ENCODE measurements at places on chromosomes 7 and 10. TPM values are rescaled to one million over a fixed set of nuclear protein-coding genes. Genes with fewer than 3 reads are reported as not detected.

Gene TEX36
- not detected for total RNA-seq

Gene EXOC4
- total RNA-seq = 50.3 TPM

Gene CPN1
- not detected for total RNA-seq

Gene PDE6C
- not detected for total RNA-seq

Gene ADRA2A
- total RNA-seq = not detected

Gene ITIH2
- total RNA-seq = not detected

Gene PSPH
- total RNA-seq = 26.7 TPM

Gene CLRN3
- not detected for total RNA-seq

Gene CHRM2
- total RNA-seq = not detected

DNA sequence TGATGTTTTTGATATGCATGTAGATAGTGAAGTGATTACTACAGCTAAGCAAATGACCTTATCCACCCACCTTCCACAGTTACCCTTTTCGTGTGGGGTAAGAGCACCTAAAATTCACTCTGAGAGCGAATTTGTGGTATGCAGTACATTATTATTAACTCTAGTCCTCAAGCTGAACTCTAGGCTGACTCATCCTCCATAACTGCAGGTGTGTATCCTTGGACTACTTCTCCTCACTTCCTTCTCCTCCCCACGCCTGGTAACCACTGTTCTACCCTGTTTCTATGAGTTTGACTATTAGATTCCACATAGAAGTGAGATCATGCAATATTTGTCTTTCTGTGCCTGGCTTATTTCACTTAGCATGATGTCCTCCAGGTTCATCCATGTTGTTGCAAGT is 484.6 kb downstream of the GATA3 start:
- no peak for DNase-seq
- no peaks in the 10 kb centered on the region for H3K27me3 ChIP-seq

DNA sequence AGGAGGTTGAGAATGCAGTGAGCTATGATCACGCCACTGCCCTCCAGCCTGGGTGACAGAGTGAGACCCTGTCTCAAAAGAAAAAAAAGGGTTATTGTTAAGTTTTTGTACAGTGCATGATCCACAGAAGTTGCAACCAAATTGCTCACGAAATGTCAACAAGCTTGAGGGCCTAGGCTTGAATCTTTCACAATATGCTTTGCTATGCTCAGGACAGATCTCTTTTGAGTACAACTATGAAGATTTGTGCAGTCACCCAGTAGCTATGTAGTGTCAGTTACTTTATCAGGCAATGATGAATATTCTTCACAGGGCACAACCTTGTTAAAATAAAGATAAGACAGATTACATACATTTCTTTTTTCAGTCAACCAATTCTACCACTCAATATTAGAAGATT is 109.2 kb downstream of the PRTFDC1 start:
- H3K27me3 ChIP-seq = no peaks in the 10 kb centered on the region
- DNase-seq = no peak
- no peaks in the 10 kb centered on the region for H3K36me3 ChIP-seq
- H3K4me1 ChIP-seq = no peaks in the 10 kb centered on the region
- no peak overlapping the region for H3K27ac ChIP-seq

- H3K4me3 ChIP-seq = no peak overlapping the region
- H3K27ac ChIP-seq = no peak overlapping the region
- H3K36me3 ChIP-seq = no peaks in the 10 kb centered on the region
- H3K4me1 ChIP-seq = peaks cover 15% of the 10 kb centered on the region
These were observed 17.6 kb upstream of the GPR146 start for GRCh38 chr7:1026721-1027161.

- H3K4me1 ChIP-seq = peaks cover 31% of the 10 kb centered on the region
- no peaks in the 10 kb centered on the region for H3K27me3 ChIP-seq
- no peaks in the 10 kb centered on the region for H3K36me3 ChIP-seq
- H3K4me3 ChIP-seq = no peak overlapping the region
- no peak overlapping the region for H3K27ac ChIP-seq
- no peak for DNase-seq
These were observed 20.5 kb downstream of the CCSER2 start for GRCh38 chr10:84348860-84349259.

DNA sequence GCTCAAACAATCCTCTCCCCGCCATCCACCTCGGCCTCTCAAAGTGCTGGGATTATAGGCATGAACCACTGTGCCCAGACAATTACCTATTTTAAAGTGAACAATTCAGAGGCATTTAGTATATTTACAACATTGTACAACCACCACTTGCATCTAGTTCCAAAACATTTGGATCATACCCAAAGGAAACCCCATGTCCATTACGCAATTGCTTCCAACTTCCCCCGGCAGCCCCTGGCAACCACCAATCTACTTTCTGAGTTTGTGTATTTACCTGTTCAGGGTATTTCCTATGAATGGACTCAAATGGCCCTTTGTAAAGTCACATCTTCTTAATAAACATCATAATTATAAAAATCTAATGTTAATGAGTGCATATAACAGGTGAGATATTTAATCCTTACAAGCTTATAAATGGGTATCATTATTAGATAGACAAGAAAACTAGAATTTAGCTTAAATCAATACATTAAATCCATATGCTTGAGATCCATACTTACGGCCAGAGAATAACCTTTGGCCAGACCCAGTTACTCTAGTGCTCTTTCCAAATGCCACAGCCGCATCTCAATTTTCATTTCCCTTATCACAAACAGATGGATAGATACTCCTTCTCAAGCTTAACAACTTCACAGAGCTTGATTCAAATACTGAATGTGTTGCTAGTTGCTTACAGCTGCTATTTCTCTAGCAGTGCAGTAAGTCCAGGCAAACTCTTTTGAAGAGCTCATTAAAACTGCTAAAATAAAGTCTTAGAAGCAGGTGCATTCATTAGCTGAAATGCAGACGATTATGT is 133.4 kb upstream of the MKLN1 start:
- H3K27me3 ChIP-seq = no peaks in the 10 kb centered on the region
- no peak for DNase-seq
- H3K4me1 ChIP-seq = no peaks in the 10 kb centered on the region
- no peak overlapping the region for H3K4me3 ChIP-seq

DNA sequence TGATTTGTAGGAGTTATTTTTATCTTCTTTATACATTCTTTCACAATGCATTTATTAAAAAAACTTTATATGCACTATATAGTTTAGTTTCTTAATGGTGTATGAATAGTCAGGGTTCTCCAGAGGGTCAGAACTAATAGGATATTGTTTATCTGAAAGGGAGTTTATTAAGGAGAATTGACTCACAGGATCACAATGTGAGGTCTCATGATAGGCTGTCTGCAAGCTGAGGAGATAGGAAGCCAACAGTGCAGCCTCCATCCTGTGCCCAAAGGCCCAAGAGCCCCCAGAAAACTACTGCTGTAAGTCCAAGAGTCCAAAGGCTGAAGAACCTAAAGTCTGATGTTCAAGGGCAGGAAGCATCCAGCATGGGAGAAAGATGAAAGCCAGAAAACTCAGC is 192.8 kb upstream of the AHR start:
- no peak overlapping the region for H3K4me3 ChIP-seq
- no peak for DNase-seq
- H3K36me3 ChIP-seq = no peaks in the 10 kb centered on the region

DNA sequence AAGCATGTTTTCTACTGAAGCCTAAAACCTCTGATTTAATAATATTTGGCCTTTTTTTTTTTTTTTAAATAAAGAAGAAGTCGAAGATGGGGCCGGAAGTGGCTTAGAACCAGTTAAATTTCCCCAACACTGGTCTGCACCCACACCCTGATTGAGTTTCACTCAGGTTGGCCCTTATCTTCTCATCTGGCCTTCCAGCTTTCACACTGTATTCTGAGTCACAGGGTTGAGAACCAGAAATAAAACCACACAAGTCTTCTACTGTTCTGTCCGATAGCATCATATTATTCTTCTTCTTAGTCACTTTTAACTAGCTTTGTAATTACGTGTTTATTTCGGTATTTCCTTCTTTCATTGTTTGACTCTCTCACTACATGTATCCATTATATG is 9.9 kb downstream of the ZNF365 start:
- no peak overlapping the region for H3K4me3 ChIP-seq
- no peak for DNase-seq
- no peaks in the 10 kb centered on the region for H3K27me3 ChIP-seq
- H3K27ac ChIP-seq = peak overlapping the region; percentile 20
- no peaks in the 10 kb centered on the region for H3K36me3 ChIP-seq
- peaks cover 8% of the 10 kb centered on the region for H3K4me1 ChIP-seq

- no peaks in the 10 kb centered on the region for H3K36me3 ChIP-seq
- no peak for DNase-seq
- no peaks in the 10 kb centered on the region for H3K4me1 ChIP-seq
These were observed 14.4 kb downstream of the RAMP3 start for GRCh38 chr7:45171946-45172345.

GRCh38 chr7:90607196-90607595 is 11.1 kb downstream of the CDK14 start:
- H3K4me1 ChIP-seq = no peaks in the 10 kb centered on the region
- no peaks in the 10 kb centered on the region for H3K36me3 ChIP-seq
- H3K4me3 ChIP-seq = no peak overlapping the region
- H3K27ac ChIP-seq = no peak overlapping the region

GRCh38 chr10:60257767-60258428 is 131.8 kb downstream of the ANK3 start:
- no peak overlapping the region for H3K4me3 ChIP-seq
- H3K36me3 ChIP-seq = no peaks in the 10 kb centered on the region
- H3K27me3 ChIP-seq = no peaks in the 10 kb centered on the region

DNA sequence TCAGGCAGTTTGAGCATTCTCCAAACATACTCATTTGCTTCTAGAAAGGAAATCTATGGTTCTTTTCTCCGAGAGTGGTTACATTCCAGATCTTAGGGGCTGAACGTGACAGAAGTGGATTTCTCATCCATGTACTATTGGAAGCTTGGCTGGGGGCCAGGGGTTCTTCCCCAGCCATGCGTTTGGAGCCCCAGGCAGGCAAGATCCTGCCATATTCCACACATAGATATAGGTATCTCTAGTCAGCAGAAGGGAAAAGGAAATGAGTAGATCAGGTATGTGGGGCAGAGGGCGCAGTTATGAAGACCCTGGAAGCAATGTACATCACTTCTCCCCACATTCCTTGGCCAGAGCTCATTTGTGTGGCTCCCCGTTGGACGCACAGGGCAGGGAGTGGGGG is 299.8 kb downstream of the CCDC3 start:
- DNase-seq = no peak
- no peak overlapping the region for H3K4me3 ChIP-seq
- no peak overlapping the region for H3K27ac ChIP-seq
- no peaks in the 10 kb centered on the region for H3K4me1 ChIP-seq

GRCh38 chr10:70758757-70759514 is 26.2 kb downstream of the TBATA start:
- DNase-seq = peak; percentile 72
- H3K36me3 ChIP-seq = no peaks in the 10 kb centered on the region
- peaks cover 7% of the 10 kb centered on the region for H3K4me1 ChIP-seq
- H3K4me3 ChIP-seq = no peak overlapping the region
- no peaks in the 10 kb centered on the region for H3K27me3 ChIP-seq

GRCh38 chr10:130300608-130301020 is 164.4 kb downstream of the GLRX3 start:
- DNase-seq = peak; percentile 21
- peaks cover 4% of the 10 kb centered on the region for H3K4me1 ChIP-seq

- no peaks in the 10 kb centered on the region for H3K36me3 ChIP-seq
- H3K4me1 ChIP-seq = no peaks in the 10 kb centered on the region
- no peak overlapping the region for H3K4me3 ChIP-seq
- H3K27me3 ChIP-seq = no peaks in the 10 kb centered on the region
- H3K27ac ChIP-seq = no peak overlapping the region
These were observed 30.1 kb downstream of the ZNF277 start for GRCh38 chr7:112236597-112236996.

DNA sequence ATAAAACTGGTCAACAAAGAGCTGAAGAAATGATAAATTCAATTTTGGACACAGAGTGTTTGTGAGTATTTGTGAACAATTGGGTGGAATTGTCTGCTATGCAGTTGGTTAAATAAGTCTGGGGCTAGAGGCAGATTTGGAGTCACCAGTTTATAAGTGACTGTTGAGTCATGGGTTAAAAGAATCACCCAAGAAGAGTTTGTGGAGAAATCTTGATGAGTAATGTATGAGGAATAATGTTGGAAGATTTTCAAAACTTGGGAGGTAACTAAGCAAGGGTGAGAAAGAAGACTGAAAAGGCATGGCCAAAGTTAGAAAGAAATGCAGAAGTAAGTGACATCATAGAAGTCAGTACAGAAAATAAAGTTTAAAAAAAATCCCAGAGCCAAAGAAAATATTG is 750.7 kb downstream of the MAGI2 start:
- H3K27ac ChIP-seq = no peak overlapping the region
- no peaks in the 10 kb centered on the region for H3K27me3 ChIP-seq
- H3K4me3 ChIP-seq = no peak overlapping the region
- no peaks in the 10 kb centered on the region for H3K4me1 ChIP-seq
- no peaks in the 10 kb centered on the region for H3K36me3 ChIP-seq
- no peak for DNase-seq

- H3K27me3 ChIP-seq = no peaks in the 10 kb centered on the region
- no peaks in the 10 kb centered on the region for H3K36me3 ChIP-seq
- no peak overlapping the region for H3K27ac ChIP-seq
- no peak overlapping the region for H3K4me3 ChIP-seq
These were observed 41.1 kb downstream of the AP5Z1 start for GRCh38 chr7:4816419-4817080.

GRCh38 chr10:96047004-96047649 is 3.7 kb downstream of the CCNJ start:
- no peak overlapping the region for H3K4me3 ChIP-seq
- H3K27me3 ChIP-seq = no peaks in the 10 kb centered on the region
- peaks cover 18% of the 10 kb centered on the region for H3K4me1 ChIP-seq
- peaks cover 4% of the 10 kb centered on the region for H3K36me3 ChIP-seq

- no peak overlapping the region for H3K27ac ChIP-seq
- H3K4me1 ChIP-seq = no peaks in the 10 kb centered on the region
- no peaks in the 10 kb centered on the region for H3K27me3 ChIP-seq
- no peak overlapping the region for H3K4me3 ChIP-seq
- H3K36me3 ChIP-seq = no peaks in the 10 kb centered on the region
These were observed 56.9 kb downstream of the SORBS1 start for GRCh38 chr10:95504246-95504691.
